Activated gamma-delta T cell (primary cell): ENCODE measurements at places on chromosomes 2 and 18.

GRCh38 chr2:21268878-21269224, 145.1 kb downstream of the TDRD15 start:
- no peak for DNase-seq

DNA sequence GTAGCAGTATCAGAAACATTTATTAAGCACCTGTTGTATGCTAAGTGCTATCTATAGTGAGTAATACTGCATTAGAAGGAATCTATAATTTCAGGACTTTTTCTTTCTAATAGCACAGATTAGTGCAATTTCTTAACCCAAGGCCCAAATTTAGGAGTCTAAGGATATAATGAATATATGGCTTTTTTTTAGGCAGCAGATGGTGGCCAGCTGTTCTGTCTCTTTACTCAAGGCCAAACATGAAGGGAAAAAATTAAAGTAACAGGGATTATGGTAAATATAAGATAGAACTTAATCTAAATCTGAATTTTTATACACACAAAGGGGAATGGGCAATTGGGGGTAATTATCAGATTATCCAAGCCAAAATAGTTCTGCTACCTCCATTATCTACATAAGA, 230.6 kb upstream of the SP5 start:
- DNase-seq: no peak

- DNase-seq: no peak
Measured at GRCh38 chr18:36519358-36519757, 221.8 kb downstream of the FHOD3 start.

- DNase-seq: no peak
Measured at GRCh38 chr2:109355192-109355843, 226.3 kb downstream of the SH3RF3 start.

DNA sequence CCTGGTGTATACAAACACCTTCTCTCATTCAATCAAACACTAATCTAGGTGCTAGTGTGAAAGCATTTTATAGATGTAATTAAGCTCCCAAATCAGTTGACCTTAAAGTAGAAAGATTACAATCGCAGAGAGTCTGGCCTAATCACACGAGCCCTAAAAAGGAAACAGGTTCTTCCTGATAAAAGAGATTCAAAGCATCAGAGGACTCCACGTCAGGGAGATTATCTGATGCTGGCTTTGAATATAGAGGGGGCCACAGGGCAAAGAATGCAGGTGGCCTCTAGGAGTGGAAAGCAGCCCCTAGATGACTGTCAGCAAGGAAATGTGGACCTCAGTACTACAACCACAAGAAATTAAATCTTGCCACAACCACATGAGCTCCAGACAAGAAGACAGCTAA, 28.2 kb upstream of the ZC3H15 start:
- no peak for DNase-seq

DNA sequence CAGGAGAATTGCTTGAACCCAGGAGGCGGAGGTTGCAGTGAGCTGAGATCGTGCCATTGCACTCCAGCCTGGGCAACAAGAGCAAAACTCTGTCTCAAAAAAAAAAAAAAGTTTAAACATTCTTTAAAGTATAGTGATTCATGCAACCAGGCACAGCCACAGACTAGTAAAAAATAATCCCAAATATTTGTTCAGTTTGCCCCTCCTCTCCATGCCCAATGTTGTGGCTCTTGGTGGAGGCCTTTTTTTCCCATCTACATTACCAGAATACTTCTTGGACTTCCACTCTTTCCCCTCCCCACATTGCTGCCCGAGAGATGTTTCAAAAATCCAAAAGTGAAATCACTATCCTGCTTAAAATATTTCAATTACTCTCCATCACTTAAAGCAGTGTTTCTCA, 5.1 kb upstream of the MALT1 start:
- DNase-seq: no peak

GRCh38 chr18:1017227-1018058, 112.8 kb downstream of the ADCYAP1 start:
- DNase-seq: no peak

- DNase-seq: no peak
Measured at GRCh38 chr2:14306268-14306861, 326.2 kb upstream of the LRATD1 start.

GRCh38 chr2:142930835-142931398, 53.5 kb downstream of the KYNU start:
- no peak for DNase-seq

GRCh38 chr2:26630669-26631360, 10.4 kb downstream of the CIB4 start:
- no peak for DNase-seq

DNA sequence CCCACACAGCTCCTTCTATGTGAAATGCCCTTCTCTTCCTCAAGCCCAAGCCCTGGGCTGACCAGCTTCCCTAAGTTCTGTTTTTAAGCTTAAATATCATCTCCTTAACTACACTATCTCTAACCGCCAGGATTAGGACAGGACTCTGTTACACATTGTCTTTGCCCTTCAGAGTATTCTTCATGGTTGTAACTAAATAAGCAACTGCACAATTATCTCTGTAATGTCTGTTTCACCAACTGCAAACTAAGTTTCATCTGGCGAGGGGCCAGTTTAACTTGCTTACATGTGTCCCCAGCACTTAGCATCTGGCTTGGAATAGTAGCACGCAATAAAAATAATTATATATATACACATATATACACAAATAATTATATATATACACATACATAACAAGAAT, 1.1 kb upstream of the ERMN start:
- DNase-seq: no peak

DNA sequence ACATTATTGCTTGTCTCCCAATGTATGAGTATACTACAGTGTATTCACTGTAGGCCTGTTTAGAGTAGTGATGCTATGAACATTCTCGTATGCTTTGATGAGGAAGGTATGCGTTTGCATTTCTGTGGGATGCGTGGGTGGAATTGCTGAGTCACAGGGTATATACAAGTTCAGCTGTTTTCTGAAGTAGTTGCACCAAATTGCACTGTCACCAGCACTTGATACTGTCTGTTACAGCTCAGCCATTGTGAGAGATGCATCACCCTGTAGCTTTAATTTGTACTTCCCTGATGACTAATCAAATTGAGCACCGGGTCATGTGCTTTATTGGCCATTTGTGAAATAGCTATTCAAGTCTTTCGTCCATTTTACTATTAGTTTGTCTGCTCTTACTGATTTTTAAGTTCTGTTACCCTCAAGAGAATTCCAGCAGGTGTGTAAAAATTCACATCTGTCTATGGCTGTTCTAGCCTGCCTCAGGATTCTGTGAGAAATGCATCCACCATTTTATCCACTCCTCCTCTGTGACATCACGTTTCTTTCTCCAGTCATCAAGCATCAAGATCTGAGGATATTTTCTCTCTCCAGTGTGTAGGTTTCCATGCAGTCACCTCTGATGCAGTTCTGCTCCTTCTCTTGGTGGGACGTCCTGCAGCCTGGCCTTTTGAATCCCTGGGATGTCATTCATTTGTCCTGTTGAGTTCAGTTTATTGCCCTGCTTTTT, 72.5 kb downstream of the DGKD start:
- no peak for DNase-seq

GRCh38 chr2:212908682-212909435, 242.6 kb downstream of the IKZF2 start:
- DNase-seq: no peak

- no peak for DNase-seq
Measured at GRCh38 chr2:67626656-67627055, 229.5 kb downstream of the ETAA1 start.

DNA sequence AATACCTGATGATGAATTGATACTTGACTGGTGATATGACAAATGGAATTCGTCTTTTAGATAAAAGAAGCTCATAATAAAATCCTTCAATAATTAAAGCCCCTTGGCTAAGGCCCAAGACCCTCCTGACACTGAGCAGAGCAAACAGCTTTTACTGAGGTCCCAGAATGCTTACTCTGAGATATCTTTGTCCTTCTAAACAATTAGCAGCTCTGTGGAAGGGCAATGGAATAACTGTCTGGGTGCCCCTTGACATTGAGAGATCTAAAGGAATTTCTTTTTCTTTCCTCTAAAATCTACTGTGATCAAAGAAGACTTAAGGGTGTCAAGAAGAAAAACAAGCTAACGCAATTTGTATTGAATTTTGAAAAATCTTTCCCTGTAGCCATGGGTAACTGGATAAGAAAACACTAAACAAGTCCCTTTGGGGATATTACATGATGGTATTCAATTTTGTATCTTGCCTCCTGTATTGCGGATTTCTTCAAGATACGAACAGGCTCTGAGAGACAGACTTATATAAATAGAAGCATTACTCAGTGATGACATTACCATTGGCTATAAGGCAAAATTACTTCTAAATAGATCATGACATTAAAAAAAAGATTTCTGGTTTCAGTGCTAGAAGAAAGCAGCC, 128.8 kb downstream of the MREG start:
- no peak for DNase-seq

DNA sequence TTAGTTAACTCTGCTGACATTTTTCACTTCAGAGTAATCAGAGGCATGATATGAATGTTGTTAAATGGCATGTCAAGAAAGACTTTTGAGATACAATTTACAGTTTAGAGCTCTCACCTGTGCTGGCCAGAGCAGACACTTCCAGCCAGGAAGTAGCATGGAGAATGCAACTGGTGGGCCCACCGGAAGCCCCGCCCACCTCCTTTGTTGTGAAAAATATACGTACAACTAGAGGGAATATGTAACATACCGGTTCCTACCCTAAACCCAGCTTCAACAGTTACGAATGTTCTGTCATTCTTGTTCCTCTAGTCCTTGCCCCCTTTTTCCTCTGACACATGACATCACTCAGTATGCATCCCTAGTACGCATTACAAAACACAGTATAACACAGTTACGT, 70.2 kb upstream of the ITM2C start:
- DNase-seq: no peak

GRCh38 chr2:26708457-26708856, 15.9 kb downstream of the KCNK3 start:
- no peak for DNase-seq

DNA sequence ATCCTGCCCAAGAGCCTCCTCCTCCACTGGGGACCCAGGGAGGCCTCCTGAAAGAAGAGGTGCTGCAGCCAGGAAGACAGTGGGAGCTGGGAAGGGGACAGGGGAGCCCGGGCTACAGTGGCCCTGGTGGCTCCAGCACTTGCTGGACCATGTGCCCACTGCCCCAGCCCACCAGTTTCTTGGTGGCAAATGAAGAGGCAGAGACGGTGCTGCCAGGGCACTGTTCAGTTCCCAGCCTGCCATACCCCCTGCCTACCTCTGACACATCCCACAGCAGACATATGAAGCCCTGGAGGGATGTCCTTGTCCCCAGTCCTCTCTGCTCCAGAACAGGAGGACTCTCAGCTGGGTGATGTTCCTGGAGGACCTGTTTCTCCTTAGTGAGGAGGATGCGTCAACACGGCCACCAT, 3.7 kb downstream of the RAMP1 start:
- DNase-seq: no peak

DNA sequence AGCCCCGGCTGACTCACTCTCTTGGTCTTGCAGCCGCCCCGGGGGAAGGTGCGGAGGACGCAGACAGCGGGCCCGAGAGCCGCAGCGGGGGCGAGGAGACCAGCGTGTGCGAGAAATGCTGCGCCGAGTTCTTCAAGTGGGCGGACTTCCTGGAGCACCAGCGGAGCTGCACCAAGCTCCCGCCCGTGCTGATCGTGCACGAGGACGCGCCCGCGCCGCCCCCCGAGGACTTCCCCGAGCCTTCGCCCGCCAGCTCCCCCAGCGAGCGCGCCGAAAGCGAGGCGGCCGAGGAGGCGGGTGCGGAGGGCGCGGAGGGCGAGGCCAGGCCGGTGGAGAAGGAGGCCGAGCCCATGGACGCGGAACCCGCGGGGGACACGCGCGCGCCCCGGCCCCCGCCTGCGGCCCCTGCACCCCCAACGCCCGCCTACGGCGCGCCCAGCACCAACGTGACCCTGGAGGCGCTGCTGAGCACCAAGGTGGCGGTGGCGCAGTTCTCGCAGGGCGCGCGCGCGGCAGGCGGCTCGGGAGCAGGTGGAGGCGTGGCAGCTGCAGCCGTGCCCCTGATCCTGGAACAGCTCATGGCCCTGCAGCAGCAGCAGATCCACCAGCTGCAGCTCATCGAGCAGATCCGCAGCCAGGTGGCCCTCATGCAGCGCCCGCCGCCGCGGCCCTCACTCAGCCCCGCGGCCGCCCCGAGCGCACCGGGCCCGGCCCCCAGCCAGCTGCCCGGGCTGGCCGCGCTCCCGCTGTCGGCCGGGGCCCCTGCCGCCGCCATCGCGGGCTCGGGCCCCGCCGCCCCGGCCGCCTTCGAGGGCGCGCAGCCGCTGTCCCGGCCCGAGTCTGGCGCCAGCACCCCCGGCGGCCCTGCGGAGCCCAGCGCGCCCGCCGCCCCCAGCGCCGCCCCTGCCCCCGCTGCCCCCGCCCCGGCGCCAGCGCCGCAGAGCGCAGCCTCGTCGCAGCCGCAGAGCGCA, 12.7 kb downstream of the SALL3 start:
- DNase-seq: no peak

DNA sequence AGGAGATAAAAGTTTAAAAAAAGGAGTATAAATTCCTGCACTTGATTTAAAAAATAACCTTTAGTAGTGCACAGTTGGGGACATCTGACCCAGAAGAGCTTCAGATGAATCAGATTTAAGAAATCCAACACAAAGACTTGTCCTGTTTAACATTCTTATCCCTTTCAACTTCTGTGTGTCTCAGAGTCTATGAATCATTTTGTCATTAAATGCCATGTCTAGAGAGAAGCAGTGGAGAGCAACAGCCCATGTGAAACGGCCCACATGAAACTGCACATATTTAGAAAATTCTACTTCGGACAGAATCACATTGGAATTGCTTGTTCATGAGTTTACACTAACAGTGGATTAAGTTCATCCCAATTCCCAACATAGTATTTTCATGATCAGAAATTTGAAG, 278.6 kb downstream of the SLC8A1 start:
- DNase-seq: no peak

DNA sequence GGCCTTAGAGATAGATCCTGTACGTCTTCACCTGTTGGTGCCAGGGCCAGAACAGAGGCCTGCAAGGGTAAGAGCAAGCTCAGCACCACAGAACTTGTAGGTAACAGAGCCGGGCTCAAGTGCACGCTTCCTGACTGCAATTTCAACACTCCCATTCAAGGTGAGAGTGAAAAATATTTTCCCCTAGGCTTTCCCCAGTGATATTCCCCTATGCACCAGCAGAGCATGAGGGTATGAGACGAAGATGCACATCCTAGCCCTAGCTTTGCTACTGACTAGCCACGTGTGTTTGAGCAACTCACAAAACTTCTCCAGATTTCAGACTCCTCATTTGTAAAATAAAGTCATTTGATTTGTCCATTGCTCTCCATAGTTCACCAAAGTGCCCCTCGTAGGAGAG, 411.6 kb downstream of the ZNF521 start:
- no peak for DNase-seq

- no peak for DNase-seq
Measured at GRCh38 chr2:75545922-75546321, 14.8 kb downstream of the EVA1A start.

GRCh38 chr2:59462422-59463197, 1090.8 kb downstream of the BCL11A start:
- DNase-seq: no peak

- DNase-seq: no peak
Measured at GRCh38 chr2:214960677-214961076, 151.2 kb upstream of the BARD1 start.

- no peak for DNase-seq
Measured at GRCh38 chr2:21256006-21256405, 132.2 kb downstream of the TDRD15 start.
